ENCODE measurements at places on chromosomes 3 and 15.

DNA sequence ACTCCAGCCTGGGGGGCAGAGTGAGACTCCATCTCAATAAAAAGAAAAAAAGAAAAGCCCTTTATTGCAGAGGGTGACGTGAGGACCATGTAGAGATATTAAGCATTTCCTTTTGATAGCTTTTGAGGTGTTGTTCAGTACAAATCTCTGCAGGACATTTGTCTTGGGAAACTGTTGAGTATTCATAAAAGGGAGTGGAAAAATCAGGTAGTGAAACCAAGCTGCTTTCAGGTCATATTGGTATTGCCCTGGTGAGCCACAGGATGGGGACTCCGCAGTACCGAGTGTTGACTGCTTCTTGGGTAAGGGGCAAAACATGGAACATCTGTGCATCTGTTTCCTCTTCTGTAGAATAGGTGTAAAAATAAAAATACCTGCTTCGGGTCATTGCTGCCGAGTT is 9.9 kb downstream of the ITPR1 start:
- no peak for DNase-seq

GRCh38 chr15:43931790-43932435 is 105.1 kb downstream of the WDR76 start:
- no peak for DNase-seq

DNA sequence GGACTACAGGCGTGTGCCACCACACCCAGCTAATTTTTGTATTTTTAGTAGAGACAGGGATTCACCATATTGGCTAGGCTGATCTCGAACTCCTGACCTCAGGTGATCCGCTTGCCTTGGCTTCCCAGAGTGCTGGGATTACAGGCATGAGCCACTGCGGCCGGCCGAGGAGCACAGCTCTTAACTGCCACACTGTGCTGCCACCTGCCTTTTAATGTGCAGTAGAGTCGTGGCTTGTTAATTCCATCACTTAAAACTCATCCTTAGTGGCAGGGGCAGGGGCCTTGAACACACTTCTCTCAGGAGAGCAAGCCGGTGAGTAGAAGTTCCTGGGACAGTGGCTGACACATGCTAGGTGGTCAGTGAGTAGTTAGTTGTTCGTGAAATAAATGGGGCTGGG is 12.5 kb downstream of the ABCF3 start:
- DNase-seq = no peak

- DNase-seq = no peak
These were observed 260.8 kb downstream of the ARPP21 start for GRCh38 chr3:35900079-35900478.

- DNase-seq = no peak
These were observed 6.0 kb downstream of the CLCN2 start for GRCh38 chr3:184355261-184356040.

DNA sequence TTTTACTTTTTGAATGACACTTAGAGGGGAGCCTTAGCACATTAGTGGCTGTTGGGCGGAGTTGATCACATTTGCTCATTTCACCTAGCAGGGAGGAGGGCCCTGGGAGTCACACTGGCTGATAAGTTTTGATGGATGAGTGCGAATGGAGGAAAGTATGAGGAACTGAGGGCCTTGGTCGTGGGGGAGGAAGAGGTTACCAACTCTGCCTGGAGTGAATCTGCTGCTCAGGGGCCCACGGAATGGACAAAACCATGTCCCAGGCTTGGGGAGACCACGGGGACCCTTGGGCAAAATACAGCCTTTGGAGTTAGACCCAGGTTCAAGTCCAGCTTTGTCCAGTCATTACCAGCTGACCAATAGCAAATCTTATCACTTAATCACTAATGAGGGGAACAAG is 5.1 kb upstream of the FLNB start:
- DNase-seq = no peak

DNA sequence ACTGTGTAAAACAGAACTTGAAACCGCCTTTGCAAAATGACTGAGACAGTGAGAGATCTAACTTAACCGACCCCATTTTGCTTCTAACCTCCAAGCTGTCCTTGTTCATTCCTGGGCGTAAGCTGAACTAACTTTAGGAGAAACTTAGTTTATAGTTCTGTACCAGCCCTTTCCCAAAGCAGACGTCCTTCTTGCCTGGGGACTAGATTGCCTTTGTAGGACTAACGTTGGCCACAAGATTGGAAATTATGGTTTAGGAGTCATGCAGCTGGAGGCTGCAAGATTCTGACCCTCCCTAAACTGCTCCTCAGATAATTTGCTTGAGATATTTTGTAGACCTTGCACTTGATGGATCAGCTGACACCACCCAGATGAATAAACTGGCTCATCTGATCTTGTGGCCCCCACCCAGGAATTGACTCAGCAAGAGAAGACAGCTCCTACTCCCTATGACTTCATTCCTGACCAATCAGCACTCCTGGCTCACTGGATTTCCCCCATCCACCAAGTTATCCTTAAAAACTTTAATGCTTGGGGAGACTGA is 219.9 kb upstream of the PROK2 start:
- no peak for DNase-seq

- no peak for DNase-seq
These were observed 24.2 kb downstream of the TMEM44 start for GRCh38 chr3:194608981-194609380.

DNA sequence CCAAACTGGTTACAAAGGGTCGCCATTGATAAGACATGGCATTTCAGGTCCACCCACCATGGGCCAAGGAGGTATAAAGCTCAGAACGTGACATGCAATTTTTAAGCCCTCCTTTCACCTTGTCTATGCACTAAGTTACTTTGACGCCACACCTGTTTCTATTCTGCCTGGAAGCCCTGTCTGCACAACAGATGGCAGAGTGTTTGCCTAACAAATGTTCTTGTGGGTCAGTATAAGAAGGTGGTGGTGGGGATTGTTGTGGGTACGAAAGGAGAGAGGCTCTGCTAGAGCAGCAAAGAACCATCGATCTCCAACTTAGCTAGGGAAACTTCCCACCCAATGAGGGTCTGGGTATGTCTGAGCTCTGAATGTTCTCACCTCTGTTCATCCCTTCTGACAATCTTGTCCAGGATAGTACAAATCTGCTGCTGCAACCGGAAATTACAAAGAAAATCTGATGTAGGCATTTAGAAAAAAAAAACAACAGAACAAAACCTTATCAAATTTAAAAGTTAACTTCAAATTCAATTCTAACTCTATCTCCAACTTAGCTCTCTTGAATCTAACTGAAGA is 945.0 kb upstream of the CFAP20DC start:
- peak; percentile 70 for DNase-seq

DNA sequence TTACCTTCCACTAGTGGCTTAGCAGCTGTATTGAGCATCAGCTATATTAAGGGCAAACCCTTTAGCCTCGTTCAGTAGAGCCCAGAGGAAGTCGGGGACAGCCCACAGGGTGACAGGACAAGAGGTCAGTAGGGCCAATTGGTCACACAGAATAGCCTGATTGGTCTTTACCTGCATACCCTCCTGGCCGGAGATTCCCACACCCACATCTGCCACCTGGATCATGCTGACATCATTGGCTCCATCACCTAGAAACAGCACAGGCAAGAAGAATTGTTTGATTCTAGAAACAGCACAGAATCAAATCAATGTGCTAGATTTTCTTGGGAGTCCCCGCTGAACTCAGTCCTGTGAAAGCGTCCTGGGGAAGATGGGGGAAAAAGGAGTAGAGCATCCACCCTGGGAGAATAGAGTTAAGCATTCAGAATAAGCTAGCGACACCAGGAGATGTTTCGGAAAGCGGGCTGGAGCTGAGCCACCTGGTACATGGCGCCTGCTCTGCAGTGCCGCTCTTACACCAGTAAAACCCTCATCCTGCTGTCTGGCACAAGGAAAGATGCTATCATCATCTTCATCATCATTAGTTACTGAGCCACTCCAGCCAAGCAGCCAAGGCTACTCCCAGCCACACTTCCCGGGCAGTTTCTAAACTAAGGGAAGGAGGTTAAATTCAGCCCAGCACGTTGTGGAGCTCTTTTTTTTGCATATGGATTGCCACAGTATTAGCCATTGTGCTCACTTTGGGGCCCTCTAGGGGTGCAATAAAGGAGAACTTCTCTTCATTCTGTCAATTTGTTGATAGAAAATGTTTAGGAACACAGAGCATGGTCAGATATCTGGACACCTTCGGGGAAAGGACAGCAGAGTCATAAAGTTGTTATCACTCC is 171.3 kb downstream of the ATP10A start:
- peak; percentile 55 for DNase-seq

DNA sequence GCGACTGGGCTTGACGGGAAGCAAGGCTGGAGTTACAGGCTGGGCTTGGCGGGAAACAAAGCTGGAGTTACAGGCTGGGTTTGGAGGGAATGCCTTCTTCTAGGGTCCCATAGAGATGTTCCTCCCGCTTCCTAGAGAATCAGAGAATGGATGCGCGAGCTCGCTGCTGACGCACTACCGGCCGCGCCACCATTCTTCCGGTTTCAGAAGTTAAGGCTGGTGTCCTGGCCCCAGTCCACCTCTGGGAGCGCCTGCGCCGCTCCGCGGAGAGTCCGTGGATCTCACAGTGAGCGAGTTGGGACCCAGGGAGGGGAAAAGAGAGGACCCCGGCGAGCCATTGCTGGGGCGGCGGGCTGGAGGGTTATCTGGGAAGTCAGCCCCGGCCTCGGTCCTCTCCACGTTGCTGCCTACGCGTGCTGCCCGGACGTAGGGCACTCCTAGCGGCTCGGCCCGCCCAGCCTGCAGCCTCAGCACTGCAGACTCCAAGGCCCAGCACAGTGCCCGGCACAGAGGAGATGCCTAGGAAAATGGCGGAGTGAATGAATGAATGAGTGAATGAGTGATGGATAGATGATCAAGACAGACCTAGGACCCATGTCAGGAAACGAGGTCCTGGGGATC is at the start of gene ZNF502:
TSS of gene ZNF502 (plus strand) at position 206 of the 621 bp plus-strand sequence. CDS start 7,602 bp downstream, outside the sequence.
- peak; percentile 91 for DNase-seq

GRCh38 chr15:92391640-92392039 is 2.0 kb upstream of the ST8SIA2 start:
- DNase-seq = peak; percentile 34

GRCh38 chr15:57335719-57336118 is 40.6 kb upstream of the CGNL1 start:
- DNase-seq = no peak

DNA sequence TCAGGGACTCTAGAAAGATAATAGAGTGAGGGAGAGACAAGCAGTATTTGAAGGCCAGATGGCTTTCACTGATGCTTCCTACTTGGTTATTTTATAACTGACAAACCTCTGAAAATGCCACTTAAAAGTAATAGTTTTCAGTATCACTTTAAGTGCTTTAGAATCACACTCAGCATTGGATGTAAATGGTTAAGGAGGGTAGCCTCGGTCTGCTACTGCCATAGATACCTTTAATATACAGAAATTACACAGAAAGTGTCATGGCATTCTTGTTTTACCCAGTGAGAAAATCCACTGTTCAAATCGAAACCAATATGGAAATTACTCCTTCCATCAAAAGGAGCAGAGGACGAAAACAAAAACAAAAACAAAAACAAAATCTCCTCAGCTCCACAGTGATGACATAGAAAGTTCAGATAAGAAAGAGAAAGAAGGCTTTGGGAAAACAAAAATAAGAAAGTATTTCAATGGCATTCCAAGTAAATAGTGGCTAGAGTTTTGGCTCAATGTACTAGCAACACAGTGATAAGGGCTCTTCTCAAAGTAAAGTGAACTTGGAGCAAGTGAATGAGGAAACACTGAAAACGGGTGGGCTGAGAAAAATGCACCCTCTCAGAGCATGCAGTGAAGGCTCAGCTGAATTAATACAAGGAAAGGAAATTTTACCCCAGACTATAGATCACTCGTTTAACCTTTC is 43.2 kb upstream of the CD47 start:
- DNase-seq = no peak

- DNase-seq = peak; percentile 29
These were observed 251.9 kb downstream of the TJP1 start for GRCh38 chr15:29570121-29570947.

GRCh38 chr3:155491696-155492095 is 198.2 kb upstream of the STRIT1 start:
- DNase-seq = no peak

DNA sequence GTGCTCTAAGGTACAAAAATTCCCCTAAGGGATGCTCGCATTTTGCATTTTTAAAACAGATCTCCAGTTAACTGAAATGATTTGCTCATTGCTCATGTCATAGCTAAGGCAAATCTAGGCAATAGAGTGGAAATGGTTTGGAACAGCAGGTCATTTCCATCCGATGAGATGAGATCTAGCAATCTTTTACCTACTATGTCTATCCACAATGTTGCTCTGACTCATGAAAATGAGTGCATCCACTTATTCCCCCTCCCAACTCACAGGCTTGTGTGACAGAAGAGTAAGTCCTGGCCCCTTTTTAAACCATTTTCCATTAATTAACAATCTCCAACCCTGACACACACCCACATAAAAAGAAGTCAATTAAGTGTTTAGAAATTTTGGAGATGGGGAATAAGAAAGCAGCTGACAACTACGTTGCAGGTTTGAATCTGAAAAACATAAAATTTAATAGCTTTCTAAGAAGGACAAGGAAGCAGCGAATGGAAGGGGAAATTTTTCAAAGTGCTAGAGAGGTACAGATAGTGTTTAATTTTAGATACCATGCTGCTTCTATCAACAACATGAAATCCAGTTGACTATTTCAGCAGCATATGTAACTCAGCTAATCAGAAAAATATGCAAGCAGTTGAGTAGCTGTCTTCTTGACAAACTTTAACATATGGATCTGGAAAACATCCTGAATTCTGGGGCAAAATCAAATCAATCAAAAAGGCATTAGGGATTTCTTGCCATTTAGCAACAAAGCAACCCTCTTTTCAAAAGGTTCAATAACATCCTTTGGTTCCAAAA is 112.0 kb downstream of the TMCO5A start:
- DNase-seq = no peak

DNA sequence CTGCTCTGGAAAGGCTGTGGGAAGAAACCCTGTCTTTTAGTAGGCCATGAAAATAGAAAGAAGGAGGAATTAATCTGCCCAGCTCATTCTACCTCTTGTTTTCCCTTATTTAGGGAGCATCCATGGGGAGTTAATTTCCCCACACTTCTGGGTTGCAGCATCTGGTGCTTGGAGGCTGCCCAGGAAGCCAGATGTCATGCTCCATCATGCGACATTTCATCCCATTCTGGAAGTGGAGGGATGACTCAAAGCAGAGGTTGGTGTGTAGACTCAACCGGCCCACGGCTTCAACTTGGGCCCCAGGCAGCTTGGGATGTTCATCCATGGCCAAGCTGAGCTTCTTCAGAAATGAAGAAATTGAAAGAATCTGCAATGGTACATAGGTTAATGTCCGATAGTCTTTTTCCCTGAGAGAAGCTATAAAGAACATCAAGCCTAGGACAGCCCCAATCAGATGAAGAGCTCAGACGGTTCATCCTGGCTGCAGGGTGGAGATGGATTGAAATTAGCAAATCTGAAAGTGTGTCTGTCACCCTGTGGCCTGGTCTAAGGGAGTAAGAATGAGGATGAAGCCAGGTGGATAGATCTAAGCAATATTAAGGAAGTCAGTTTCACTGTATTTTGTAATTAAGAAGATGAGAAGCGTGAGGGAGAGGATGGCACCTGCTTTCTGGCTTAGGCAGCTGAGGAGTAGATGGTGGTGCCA is 24.5 kb upstream of the PROK2 start:
- DNase-seq = no peak

GRCh38 chr15:90901175-90902039 is 1.7 kb upstream of the MAN2A2 start:
- DNase-seq = peak; percentile 44
